ENCODE measurements at places on chromosomes 7 and 10.
A peak's percentile ranks its signal among the peaks of the same experiment; 100 is the strongest.

DNA sequence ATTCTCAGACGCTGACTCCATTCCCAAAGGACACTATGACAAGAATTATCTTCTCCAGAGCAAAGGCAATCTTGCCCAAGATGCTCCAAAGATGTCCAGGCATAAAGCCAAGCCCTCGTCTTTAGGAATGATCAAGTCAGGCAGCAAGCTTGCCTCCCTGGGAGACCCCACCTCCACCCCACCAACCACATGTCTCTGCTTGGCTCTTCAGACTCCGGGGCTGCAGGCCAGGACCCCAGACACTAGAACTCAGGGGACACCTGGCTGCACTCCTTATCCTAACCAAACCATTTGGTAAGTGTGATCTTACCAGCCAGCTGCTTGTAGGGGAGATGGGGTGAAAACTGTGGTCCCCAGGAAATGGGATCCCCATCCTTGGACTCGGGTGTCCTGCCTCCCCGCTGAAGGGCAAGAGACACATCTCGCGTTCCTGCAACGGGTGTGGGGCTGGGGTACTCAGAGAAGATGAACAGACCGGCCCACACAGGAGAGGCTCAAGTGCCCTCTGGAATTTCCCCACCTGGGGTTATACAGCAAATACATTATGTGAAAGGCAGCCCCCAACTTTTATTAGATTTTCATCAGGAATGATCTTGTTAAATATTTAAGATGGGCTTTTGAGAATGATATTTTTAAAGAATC lies 55.7 kb downstream of the INSIG1 start:
- DNase-seq, result no peak

GRCh38 chr7:127652333-127653248 lies 597 bp downstream of the SND1 start:
- DNase-seq, result peak; percentile 27

DNA sequence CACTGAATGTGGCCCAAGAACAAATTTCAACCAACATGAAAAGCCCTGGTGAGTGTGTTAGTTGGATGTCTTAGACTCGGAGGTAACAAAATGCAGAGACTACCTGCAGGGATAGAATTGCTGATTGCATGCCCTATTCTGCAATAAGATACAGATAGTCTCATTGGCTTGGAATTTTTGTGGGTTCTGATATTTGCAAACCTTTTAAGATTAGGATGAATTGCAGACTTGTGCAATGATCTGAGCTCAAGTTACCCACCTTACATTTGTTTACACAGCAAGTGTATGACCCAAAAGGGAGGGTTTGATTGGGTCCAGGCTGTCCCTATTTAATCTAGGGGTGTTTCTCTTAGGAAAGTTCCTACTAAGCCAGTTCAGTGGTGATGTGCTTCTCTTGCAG lies 45.4 kb downstream of the GPR37 start:
- peak; percentile 59 for DNase-seq

- no peak for DNase-seq
Measured at GRCh38 chr10:95896071-95896850, 11.5 kb upstream of the CC2D2B start.

DNA sequence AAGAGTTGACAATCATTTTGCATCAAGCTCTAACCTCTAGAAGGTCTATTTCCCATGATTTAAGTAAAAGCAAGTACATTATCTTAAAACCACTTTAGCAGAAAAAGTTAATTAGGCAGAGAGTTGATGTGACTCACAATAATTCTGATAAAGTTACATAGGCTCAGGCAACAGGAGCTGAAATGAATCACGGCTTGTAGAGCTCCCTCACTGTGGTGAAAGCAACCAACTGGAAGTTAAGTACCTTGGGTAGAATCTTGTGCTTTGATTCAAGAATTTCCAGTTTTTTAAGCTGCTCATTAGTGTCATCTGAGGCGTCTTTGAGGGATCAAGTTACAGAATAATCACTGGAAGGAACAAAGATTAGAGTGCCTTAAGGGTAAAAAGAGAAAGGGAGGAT lies 68.9 kb upstream of the NFE2L3 start:
- peak; percentile 39 for DNase-seq

GRCh38 chr10:12838366-12838765 lies 163.1 kb downstream of the CCDC3 start:
- no peak for DNase-seq

GRCh38 chr10:50988792-50989191 lies 85.5 kb upstream of the PRKG1 start:
- DNase-seq, result peak; percentile 42

GRCh38 chr10:74507951-74508350 lies 318.4 kb upstream of the KAT6B start:
- no peak for DNase-seq

GRCh38 chr7:148473703-148474480 lies 116.7 kb upstream of the C7orf33 start:
- no peak for DNase-seq

DNA sequence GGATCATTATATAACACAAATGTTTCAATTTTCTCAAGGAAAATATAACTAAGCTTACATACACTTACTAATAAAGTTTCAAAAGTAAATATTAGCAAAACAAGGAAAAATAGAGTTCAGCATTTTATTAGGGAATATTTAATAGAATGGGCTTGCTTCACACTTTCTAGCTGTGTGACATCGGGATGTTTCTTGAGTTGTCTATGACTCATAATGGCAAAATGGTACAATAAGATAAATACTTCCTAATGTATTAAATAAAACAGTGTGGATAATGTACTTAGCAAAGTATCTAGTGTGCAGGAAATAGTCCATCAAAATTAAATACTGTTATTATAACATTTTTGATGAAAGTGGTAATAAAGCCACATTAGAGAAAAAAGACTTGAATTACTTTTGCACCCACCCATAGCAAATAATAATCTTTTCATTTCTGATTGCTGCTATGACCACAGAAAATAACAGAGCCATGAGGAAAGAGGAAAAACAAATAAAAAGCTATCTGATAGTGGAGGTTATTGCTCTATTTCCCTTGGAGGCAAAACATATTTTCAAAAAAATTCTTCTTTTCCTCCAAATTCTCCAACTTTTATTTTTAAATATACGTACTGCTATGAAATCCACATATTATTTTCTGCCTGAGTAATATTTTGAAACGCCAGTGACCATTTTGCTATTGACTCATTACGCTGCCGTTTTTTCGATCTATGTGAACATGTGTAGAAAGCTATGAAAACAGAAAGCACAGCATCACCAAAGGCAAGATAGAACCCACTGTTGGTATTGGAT lies 272.9 kb upstream of the KLF6 start:
- no peak for DNase-seq

- DNase-seq, result no peak
Measured at GRCh38 chr7:20796500-20796899, 9.8 kb upstream of the SP8 start.

GRCh38 chr7:1558841-1559625 lies 3.0 kb upstream of the TMEM184A start:
- no peak for DNase-seq

- peak; percentile 48 for DNase-seq
Measured at GRCh38 chr7:107208024-107208521, 39.3 kb downstream of the HBP1 start.

DNA sequence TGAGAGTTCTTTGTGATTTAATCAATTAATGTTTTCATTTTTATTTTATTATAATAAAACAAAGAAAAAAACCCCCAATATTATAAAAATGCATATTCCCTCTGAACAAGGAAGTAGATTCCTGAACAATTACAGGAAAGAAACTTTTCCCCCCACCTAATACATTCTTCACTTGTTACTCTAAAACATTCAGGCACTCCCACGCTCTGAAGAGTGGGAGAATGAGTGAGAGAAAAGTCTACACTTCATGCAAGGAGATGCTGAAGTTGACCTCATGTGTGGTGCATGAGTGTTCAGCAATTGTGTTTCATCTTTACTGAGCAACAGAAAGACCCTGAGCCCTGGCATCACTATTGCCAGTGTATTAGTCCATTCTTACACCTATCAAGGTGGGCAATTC lies 244.2 kb upstream of the IGFBP3 start:
- peak; percentile 93 for DNase-seq

Measured in amniotic epithelial cell (primary cell).